A673 (cell line): ENCODE measurements at places on chromosomes 4 and X. TPM values are rescaled to one million over a fixed set of nuclear protein-coding genes. Genes with fewer than 3 reads are reported as not detected.

The KCNE5 gene
- 0.20 and 0.26 TPM in 2 replicates for total RNA-seq

The MXRA5 gene
- total RNA-seq = not detected in 2 replicates

The TMEM156 gene
- total RNA-seq = not detected in 2 replicates

DNA sequence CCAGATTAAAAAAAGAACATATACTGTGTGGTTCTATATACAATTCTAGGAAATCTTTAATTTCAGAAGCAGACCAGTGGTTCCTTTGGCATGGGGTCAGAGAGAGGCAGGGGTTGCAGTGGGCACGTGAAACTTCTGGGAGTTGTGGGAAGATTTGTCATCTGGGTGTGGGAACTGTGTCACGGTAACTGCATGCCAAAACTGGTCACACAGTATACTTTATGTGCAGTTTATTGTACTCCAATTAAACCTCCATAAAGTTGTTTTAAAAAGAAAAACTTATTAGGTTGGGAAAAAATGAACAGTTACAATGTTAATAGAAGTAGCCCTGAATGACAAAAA, 26.7 kb upstream of the STS start:
- no peak for DNase-seq

DNA sequence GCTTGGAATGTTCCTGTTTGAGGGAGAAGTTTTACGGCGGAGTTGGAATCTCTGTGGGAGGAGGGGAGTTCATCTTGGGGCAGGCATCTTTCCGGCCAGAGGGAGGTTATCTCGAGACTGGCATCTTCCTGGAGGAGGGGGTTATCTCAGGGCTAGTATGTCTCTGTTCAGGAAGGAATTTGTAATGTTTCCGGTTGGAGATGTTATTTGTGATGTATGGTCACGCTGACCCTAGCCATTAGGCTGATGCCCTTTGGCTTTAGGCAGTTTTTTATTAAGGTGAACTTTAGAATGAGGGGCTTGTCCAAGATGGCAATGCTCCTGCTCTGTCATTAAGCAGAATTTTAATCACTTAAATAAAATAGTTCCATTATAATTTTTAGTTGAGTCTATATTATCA, 449.7 kb downstream of the PCDH10 start:
- no peak for DNase-seq

GRCh38 chr4:38287101-38287851, 327.1 kb downstream of the PTTG2 start:
- no peak for DNase-seq

- no peak for DNase-seq
Measured at GRCh38 chr4:167380964-167381363, 146.7 kb upstream of the SPOCK3 start.

DNA sequence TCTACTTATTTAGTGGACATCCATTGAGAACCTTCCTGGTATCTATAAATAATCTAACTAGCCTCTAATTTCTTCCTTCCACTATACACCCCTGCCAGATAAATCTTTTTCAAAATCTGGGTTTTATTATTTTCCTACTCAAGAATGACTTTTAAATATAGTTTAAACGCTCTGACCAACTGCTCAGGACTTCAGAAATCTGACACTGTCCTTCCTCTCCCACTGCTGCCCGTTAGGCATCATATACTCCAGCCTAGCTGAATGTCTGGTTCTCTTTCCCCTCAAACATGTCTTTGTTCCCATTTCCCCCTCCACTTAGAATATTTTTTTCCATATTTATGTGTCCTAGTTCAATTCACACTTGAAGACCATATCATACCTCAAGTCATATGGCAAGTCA, 35.2 kb upstream of the CBLL2 start:
- no peak for DNase-seq

DNA sequence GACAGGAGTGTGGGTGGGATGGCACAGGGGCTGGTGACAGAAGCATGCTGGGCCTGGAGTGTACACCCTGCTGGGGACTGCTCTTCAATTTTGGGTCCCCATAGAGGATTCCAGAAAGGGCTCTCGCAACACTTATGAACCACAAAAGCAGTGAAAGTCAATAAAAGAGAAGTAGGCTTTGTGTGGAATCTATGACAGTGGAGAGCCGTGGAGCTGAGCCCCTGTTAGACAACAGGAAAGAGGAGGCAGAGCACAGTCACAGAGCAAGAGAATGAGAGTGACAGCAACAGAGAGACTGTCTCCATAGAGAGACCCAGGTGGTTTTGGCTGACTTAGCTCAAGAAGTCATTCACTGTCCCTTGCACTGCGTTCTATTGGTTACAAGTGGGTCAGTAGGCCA, 135.1 kb upstream of the ATP6AP2 start:
- no peak for DNase-seq

- DNase-seq = no peak
Measured at GRCh38 chr4:120327276-120327675, 260.6 kb upstream of the MAD2L1 start.
